Stimulated activated CD4-positive, alpha-beta T cell treated with anti-CD3 and anti-CD28 coated beads, TNF-alpha, amount 100 ng/mL, for 4 hours (primary cell): ENCODE measurements at places on chromosomes 3 and 15.
A peak's percentile ranks its signal among the peaks of the same experiment; 100 is the strongest.

DNA sequence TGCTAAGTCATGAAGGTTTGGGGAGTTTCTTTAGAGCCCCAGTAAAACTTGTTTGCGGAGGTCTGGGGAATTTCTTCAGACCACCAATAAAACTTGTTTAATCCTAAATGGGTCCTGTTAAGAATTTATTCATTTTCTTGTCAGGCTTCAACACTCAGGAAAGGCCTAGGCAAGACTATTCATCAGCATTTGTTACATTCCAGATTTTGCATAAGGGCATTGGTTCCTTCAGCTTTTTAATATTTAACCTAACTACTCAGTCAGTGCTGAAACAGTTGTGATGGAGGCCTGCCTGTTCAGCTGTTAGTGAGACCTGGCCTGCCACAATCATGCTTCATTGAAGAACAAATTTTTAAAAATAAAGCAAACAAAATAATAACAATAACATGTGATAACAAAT is 954.2 kb upstream of the SEMA6D start:
- DNase-seq, result no peak

DNA sequence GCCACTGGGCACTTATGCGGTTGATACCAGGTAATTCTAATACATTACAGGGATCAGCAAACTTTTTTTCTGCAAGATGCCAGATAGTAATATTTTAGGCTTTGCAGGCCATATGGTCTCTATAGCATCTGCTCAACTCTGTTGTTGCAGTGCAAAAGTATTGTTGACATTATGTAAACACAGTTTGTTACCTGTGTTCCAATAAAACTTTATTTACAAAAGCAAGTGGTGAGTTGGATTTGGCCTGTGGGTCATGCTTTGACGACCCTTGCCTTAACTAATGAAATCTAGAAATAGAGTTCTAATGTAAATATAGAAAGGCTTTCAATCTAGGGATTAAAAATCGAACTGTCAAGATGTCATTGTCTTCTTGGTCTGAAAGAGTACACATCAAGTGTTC is 44.4 kb downstream of the PIK3CA start:
- DNase-seq, result no peak

- no peak for DNase-seq
Observed at GRCh38 chr15:69434238-69434637, 18.4 kb upstream of the RPLP1 start.

DNA sequence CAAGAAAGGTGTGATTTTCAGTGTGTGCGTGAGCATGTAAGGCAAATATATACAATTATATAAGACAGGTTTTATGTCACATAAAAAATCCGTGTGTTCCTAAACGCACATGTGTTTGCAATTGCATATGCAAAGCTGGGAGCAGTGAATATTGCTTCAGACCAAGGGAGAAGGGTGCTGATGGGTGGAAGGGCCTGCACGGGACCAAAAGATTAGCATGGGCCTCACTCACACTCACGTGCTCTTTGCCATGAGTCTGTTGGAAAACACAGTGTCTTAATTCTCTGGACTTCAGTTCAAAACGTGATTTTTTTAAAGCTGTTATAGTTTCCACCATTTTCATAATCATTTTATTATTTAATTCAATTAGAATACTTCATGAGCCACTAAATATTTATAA is 7.2 kb upstream of the ARRDC4 start:
- no peak for DNase-seq

GRCh38 chr15:35667908-35668307 is 121.9 kb upstream of the DPH6 start:
- no peak for DNase-seq

DNA sequence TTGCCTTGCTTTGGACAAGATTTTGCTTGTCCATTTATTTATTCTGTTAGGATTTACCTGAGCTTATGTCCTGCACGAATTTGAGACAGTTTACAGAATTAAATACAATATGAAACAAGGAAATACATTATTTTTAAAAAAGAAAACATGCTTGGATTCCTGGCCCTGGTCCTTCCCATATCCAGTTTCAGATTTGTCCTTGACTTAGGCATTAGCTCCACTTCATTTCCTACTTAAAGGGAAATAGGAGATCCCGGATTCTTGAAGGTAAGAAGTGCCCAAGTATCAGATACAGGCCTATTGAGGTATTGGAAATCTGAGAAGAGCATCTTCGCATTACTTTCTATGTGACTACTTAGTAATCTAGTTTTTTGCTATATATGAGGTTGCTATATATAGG is 672.0 kb downstream of the SI start:
- DNase-seq, result no peak

DNA sequence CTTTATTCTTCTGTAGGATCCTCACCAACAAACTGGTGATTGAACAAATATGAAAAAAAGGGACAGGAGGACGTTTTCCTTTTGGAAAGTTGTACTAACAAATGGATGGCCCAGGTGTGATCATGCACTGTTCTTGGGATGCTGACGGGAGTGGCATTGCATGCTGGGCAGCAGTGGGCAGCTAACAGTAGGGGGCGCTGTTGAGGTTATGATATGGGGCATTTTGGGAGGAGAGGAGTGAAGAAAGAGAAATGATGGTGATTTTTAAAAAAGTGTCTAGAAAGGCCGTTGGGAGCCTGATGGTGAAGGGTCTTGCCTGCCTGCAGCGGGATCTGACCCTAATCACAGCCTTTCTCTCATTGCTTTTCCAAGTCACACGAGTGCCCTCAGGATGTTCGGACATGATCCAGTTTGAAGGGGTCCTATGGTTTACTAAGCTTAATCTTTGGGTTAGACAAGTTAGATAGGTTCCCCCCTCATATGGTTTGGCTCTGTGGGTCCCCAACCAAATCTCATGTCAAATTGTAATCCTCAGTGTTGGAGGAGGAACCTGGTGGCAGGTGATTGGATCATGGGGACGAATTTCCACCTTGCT is 46.2 kb upstream of the PRTG start:
- peak; percentile 17 for DNase-seq

GRCh38 chr15:46111730-46112129 is 476.9 kb downstream of the SQOR start:
- DNase-seq, result no peak

GRCh38 chr3:114496874-114497273 is 203.0 kb downstream of the TIGIT start:
- no peak for DNase-seq

- DNase-seq, result no peak
Observed at GRCh38 chr3:73637042-73637441, 12.3 kb upstream of the PDZRN3 start.
